Fibroblast of mammary gland (primary cell): ENCODE measurements at places on chromosomes 7 and 10.

GRCh38 chr10:102200751-102201640 is 25.1 kb upstream of the ELOVL3 start:
- no peak for DNase-seq

GRCh38 chr7:22607180-22607579 is 107.2 kb upstream of the STEAP1B start:
- DNase-seq, result peak; percentile 83

GRCh38 chr10:29482591-29483431 is 152.0 kb downstream of the SVIL start:
- peak; percentile 62 for DNase-seq

DNA sequence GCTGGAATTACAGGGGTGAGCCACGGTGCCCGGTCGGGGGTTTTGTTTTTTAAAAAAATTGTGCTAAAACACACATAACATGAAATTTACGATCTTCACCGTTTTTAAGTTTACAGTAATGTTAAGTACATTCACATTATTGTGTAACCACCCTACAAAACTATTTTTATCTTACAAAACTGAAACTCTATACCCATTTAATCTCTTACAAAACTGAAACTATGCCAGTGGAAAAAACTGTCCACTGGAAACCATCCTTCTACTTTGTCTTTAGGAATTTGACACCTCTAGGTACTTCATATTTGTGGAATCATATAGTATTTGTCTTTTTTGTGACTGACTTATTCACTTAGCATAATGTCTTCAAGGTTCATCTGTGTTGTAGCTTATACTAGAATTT is 1.0 kb upstream of the PSMC2 start:
- DNase-seq, result no peak

- no peak for DNase-seq
Observed at GRCh38 chr10:49050366-49050765, 65.0 kb downstream of the VSTM4 start.
